ENCODE measurements at places on chromosomes 16 and 17.

DNA sequence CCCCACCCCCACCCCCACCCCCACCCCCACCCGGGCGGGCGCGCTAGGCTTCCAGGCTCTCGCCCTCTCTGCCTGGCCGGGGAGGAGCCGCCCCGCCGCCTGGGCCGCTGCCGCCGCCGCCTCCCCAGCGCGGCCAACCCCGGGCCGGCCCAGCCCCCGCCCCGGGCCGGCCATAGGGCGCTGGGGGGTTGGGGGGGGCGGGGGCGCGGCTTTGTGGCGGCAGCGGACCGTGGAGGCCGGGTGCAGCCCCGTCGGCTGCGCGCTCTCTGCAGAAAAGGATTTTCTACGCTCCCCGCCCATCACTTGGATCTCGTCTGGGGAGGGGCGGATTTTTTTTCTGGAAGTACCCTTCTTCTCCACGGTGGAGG, 230.9 kb downstream of the MRTFB start:
- no peak for DNase-seq

GRCh38 chr17:16001226-16001897, 1.7 kb downstream of the TTC19 start:
- no peak for DNase-seq

DNA sequence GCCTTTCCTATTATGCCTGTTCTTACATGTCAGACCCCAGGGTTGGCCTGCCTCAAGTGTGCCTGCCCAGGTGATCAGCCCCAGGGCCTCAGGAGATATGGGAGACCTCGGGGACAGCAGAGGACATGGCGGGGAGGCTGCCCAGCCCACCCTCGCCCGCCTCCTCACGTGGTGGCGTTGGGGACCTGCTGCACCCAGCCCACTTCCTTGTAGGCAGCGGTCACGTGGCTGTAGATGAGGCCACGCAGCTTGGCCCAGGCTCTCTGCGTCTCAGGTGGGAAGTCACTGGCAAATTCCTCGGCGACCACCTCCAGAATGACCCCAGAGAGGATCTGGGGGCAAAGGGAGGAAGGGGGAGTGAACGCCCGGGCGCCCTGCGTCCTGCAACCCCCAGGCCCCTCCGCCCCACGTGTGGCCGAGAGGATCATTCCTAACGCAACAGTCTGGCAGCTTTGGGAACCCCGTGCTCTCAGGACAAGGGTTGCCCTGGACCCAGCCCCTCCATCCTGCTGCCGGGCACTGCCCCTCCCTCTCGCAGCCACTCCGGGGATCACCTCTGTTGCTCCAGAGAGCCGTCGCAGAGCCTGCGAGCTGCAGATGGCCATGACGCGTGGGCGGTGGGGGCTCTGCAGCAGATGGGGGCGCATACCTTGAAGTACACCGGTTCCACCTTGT, 6.6 kb downstream of the CYGB start:
- no peak for DNase-seq

- DNase-seq, result no peak
These were observed 48.1 kb downstream of the ARHGAP17 start for GRCh38 chr16:24967074-24967473.

DNA sequence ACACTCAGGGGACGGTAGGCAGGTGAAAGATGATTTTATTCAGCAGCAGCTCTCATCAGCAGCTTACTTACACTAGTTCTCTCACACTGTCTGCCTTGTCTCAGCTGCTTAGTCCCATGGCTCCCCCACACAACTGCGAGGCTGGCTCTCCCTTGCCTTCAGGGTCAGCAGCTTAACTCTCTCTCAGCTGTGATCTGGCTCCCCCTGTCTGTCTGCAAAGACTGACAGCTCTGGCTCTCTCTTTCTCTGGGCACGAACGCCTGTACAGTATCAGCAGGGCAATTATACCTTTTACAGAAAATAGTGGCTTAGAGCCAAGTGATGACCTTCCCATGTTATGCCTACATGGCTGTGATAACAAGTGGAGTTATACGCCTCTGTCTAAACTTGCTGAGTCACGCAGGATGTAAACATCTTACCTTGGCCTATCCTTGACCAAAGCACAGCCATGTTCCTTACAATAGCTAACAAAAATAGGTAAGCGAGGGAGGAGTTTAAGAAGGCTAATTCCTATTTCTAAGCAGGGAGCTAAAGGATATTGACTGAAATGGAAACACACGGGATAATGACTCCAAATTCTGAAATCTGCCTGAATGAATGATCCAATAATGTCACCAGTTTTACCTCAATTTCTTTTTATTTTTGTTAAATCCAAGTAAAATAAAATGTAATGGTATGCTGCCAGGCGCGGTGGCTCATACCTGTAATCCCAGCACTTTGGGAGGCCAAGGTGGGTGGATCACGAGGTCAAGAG, 1.1 kb upstream of the NDUFAB1 start:
- no peak for DNase-seq

DNA sequence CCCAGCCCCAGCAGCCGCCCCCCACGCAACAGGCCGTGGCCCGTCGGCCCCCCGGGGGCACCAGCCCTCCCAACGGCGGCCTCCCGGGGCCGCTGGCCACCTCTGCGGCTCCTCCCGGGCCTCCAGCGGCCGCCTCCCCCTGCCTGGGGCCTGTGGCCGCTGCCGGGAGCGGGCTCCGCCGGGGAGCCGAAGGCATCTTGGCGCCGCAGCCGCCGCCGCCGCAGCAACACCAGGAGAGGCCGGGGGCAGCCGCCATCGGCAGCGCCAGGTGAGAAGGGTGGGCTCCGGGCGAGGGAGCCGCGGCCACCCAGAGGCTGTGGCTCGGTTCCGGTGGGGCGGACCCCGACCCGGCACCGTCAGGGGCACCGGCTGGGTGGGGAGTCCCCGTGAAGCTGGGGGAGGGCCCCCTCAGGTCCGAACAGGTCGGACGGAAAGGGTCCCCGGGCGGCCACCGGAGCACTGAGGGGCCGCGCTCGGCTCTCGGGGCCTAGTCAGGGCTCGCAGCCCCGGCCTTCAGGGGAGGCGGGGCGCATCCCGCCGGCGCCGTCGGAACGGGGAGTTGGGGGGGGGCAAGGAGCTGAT, 583 bp downstream of the ATXN2L start:
- peak; percentile 25 for DNase-seq

- no peak for DNase-seq
These were observed 11.1 kb upstream of the PRM1 start for GRCh38 chr16:11292076-11292748.

DNA sequence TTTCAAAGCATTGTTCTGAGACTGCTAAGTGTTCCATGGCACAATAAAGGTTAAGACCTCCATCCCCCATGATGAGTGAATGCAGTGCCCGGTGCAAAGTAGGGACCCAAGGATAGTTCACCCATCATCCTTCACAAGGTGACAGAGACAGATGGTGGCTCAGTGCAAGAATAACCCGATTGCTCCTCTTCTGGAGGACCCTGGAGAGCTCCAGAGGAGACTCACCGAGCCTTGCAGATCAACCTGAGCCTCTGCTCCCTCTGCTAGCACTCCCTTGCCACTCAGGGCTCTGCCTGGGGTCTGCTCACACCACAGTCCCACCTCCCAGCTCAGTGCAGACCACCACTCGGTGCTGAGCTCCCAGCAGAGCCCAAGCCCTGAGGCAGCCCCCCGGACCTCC, 49.3 kb downstream of the C16orf78 start:
- no peak for DNase-seq

GRCh38 chr17:50482516-50482915, 3.9 kb downstream of the RSAD1 start:
- DNase-seq, result peak; percentile 60

DNA sequence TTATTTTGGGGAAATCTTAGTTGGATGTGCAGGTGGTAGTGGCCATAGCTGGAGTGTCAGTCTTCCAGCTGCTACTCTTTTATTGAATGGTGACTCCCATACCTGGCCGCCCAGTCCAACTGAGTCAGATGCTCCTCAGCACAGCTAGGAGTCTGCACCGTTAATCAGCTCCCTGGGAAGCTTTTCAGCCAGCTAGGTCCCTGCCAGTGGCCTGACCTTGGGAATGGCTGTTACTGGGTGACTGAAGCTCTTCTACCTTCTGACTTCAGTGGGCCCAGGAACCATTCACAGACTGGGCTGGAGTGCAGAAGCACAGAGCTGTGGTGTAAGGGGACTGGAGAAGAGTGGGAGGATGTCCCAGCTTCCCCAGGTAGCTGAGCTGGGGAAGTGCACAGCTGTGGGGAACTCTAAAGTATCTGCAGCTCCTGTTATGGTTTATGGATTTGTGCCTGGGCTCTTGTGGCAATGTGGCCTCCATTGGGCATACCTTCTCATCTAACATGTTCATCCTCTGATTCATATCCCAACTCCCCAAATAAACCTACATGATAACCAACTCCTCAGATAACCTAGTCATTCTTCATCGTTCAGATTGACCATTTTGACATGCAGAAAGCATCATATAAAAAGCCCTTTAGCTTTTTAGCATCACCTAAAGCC, 14.0 kb downstream of the ALKBH5 start:
- no peak for DNase-seq

DNA sequence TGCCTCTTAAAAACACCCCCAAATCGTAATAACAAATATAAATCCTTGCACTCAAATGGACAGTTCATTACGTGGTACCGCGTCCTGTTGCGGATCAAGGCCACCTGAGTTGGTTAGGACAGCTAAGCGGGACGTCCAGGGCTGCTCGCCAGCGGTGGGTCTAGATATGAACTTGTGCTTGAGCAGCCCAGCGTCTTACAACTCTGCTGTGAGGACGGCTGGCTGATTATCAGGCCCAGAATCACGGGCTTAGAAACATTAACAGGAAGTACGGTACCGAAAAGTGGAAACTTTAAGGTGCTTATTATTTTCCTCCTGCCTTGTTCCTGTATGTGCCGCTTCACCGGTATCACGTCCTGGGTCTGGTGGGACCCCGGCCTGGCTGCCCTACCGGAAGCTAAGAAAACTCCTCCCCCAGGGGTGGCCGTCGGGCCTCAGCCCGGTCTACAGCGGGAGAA, 832 bp upstream of the SRRM2 start:
- DNase-seq, result no peak

DNA sequence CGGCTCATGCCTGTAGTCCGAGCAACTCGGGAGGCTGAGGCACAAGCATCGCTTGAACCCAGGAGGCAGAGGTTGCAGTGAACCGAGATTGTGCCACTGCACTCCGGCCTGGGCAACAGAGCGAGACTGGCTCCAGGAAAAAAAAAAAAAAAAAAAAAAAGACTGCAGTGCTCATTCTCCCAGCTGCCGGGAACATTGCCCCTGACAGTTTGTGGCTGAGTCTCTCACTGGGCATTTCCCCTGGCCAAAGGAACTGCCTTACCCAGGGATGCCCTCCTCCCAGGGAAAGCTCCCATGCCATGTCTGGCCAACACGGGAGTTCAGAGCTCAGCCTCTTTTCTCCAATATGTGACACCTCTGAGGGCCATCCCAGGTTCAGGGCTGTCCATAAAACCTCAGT, 21.3 kb upstream of the USP10 start:
- no peak for DNase-seq

DNA sequence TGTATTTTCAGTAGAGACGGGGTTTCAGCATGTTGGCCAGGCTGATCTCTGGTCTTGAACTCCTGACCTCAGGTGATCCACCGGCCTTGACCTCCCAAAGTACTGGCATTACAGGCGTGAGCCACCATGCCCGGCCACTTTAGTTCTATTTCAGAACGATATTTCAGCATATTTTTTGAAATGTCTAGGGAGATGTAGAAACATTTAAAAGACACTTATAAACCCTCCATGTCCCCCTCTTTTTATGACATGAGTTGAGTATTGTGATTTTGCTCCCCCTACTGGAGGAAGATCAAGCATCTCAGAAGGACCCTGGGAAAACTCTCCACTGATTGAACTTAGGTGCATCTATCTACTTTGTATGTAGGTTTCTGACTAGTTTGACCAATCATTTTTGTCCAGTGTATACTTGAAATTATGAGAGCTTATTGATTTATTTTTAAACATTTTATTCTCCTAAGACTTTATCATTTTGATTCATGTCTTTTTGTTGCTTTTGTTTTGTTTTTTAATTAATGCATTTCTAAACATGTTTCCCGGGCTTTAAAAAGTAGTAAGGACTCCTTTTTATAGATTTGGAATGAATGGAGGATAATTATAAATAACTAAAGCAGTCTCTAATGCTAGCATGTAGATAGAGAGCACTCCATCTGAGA, 105.1 kb downstream of the CHD9 start:
- DNase-seq, result no peak

DNA sequence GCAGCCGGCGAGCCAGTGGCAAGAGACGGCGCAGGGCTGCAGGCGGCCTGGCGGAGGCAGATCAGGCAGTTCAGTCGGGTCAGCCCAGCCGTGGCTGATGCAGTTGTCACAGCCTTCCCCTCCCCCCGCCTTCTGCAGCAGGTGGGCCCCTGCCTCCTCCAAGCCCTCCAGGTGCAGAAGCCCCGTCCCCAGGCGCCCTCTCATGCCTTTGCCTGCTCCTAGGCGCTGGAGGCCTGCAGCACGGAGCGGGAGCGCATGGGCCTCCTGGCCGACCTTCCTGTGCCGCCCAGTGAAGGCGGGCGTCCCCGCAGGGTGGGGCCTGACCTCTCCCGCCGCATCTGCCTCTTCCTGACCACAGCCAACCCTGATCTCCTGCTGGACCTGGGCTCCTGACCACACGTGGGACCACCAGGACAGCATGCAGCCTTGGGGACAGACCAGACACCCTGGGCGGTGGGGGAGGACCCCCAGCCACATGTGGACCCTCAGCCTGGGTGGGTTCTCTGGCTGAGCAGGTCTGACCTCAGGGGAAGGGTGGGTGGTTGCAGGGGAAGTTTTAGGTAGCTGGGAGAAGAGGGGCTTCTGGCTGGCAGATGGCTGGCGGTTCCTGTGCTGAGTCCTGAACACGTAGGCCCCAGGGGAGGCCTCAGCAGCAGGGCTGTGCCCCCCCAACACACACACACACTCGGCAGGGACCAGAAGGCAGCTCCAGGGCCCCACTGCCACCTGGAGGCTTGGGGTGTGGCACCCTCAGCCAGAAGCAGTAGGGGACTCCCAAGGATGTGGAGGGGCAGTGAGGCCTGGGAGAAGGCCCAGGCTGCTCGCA, 3.1 kb upstream of the MRPS34 start:
- no peak for DNase-seq

DNA sequence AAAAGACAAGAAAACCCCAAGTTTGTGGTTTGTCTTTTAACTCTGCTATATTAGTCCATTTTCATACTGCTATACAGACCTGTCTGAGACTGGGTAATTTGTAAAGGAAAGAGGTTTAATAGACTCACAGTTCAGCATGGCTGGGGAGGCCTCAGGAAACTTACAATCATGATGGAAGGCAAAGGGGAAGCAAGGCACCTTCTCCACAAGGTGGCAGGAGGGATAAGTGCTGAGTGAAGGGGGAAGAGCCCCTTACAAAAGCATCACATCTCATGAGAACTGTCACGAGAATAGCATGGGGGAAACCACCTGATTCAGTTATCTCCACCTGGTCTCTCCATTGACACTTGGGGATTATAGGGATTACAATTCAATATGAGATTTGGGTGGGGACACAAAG, 13.5 kb upstream of the ADAM11 start:
- no peak for DNase-seq

DNA sequence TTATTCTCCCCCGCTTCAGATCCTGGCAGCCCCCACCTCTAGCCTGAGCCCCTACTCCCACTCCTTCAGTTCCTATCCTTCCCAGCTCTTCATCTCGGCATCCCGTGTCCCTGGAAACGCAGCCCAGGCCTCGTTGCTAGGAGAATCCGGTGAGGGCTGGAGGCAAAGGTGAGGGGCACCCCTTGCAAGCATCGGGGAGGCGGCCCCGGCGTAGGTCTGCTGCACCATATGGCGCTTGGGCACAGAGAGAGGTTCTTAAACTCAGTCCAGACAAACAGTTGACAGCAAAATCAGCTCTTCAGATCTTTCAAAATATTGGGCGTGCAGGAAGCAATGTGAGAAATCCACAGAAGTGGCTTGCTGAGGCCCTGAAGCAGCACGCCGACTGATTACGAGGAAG, 15.0 kb downstream of the SLC38A8 start:
- DNase-seq, result no peak
